ENCODE measurements at places on chromosomes 5 and 9.

DNA sequence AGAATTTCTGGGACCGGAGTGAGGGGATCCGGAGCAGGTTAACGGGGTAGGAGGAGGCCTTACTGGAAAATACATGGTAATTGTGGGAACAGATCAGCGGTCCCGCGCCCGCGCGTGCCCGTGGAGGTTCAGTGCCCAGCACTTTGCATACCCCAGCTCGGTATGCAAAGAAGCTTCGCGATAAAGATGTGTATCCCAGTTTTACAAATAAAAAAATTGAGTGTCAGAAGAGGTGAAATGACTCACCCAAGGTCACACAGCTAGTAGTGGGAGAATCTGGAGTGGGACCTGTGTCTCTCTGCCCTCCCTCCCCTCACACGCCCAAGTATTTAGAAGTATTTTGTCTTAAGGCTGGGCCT lies 967 bp downstream of the NEURL1B start:
- no peak for DNase-seq

GRCh38 chr5:34563931-34564709 lies 92.0 kb upstream of the RAI14 start:
- DNase-seq: no peak

GRCh38 chr5:56656846-56657726 lies 158.3 kb upstream of the MAP3K1 start:
- DNase-seq: no peak

DNA sequence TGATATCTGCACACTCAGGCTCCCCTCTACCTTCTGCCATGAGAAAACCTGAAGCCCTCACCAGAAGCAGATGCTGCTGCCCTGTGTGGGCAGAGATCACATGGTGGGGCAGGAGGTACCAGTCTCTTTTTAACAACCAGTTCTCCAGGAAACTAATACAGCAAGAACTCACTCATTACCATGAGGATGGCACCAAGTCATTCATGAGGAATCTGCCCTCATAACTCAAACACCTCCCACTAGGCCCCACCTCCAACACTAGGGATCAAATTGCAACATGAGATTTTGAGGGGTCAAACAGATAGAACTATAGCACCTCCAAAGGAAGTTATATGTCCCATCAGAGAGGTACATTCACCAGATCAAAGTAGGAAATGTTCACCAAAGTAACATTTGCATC lies 136.3 kb upstream of the SHB start:
- no peak for DNase-seq

GRCh38 chr5:39955156-39955555 lies 530.4 kb upstream of the DAB2 start:
- no peak for DNase-seq

DNA sequence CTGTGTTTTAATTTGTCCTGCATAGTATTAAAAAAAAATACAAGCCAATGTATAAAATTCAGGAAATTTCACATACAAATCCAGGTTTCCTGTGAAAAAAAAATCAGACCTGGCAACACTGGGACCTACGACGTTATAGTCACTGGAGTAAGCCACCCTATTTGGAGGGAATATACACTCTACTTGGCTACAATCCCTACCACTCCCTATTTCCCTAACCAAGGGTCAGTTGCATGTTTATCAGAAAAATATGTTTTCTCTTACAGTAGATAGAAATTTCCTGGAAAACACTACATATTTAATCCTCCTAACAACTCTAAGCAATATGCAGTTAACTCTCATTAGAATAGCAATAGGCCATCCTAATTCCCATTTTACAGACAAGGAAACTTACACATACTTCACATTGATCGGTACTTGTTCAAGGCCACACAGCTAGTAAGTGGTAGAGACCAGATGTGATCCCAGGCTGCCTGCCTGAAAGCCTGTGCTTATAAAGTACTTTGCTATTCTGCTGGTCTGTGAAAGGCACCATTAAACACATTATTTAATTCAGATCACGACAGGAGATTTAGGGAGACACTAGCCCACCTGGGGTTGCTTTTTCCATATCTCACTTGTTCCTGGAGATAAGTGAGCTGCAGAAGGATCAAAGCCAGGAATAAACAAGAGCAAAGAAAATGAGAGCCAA lies 70.8 kb downstream of the MFAP3 start:
- no peak for DNase-seq

DNA sequence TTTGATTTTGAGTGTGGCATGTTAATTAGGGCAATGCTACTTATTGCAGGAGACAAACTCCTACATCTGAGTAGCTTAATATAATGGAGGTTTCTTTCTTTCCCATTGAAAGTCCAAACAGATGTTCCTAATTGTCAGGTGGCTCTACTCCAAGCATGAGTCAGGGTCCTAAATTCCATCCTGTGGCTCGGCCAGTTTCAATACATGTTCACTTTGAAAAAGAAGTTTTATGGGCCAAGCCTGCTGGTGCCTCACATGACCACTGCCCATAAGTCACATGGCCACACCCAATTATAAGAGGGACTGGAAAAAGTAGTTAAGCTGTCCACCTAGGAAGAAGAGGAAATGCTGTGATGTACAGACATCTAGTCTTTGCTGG lies 170.4 kb downstream of the ARRDC3 start:
- no peak for DNase-seq
